ENCODE measurements at places on chromosomes 5 and 9.
A peak's percentile ranks its signal among the peaks of the same experiment; 100 is the strongest.

GRCh38 chr9:112042244-112042638 lies 132.9 kb downstream of the SUSD1 start:
- DNase-seq = no peak

- DNase-seq = no peak
Observed at GRCh38 chr5:55773057-55773456, 35.2 kb downstream of the DDX4 start.

- peak; percentile 72 for DNase-seq
Observed at GRCh38 chr5:72107131-72107900, at the start of gene MAP1B. Gene MAP1B, plus strand, starts transcription at chr5:72107475. Its CDS starts 57 bp downstream, at chr5:72107532.

GRCh38 chr5:88665750-88666215 lies 217.2 kb downstream of the MEF2C start:
- DNase-seq = no peak

DNA sequence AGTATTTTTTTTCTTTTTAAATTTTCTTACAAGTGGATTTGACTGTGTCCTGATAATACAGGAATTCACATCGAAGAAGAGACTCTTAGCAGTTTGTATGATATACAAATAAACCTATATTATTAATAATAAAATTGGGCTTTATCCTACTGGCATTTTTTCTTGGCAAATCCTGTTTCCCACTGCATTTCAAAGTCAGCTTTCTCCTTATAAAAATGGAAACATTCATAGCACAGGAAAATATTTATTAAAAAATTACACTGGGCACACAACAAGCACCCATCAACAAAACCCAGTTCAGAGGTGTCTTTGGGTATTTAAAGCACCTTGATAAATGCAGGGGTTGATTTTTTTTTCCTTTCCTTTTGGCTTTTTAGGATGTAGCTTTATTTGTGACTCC lies 200.9 kb downstream of the MEF2C start:
- DNase-seq = no peak

- DNase-seq = no peak
Observed at GRCh38 chr9:111731928-111732327, 62.8 kb downstream of the SHOC1 start.

GRCh38 chr5:58687595-58687994 lies 104.7 kb downstream of the RAB3C start:
- DNase-seq = no peak

GRCh38 chr9:1910269-1910811 lies 104.8 kb upstream of the SMARCA2 start:
- no peak for DNase-seq

- DNase-seq = no peak
Observed at GRCh38 chr9:77997611-77998284, 33.9 kb downstream of the GNAQ start.

Data from NCI-H1105 (cell line).